ENCODE measurements at places on chromosomes 11 and 22.

DNA sequence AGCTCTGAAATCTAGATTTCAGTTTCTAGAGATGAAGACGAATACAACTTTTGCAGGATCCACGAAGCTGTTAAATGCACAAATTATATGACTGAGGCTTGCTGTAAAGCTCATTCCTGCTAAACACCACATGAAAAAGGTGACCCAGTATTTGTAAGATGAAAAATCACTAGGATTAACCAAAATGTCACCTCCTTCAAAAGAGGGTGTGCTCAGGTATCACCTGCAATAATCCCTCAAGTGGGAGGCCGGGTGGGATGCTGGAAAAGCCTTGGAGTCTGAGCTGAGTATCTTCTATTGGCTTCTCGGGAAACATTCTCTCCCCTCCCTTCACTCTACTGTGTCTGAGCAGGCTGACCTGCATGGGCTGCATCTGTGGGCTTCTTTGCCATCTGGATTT is 195.8 kb downstream of the NELL1 start:
- no peak for DNase-seq

DNA sequence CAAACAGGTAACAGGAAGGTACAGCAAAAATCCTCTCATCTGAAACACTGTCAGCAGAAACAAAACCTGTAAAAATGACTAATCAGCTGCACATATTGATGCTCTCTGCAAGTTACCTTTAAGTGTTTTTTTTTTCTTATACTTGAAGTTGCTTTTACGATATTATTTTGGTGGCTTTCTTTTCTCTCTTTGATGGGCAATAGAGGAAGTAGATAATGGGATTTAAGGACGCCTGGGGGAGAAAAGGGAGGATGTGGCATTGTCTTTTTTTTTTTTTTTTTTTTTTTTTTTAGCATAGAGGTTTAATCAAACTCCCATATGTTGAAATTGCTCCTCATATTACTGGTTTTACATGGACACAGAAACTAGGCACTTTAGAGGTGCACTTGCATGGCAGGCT is 11.4 kb upstream of the ADSL start:
- DNase-seq, result no peak

DNA sequence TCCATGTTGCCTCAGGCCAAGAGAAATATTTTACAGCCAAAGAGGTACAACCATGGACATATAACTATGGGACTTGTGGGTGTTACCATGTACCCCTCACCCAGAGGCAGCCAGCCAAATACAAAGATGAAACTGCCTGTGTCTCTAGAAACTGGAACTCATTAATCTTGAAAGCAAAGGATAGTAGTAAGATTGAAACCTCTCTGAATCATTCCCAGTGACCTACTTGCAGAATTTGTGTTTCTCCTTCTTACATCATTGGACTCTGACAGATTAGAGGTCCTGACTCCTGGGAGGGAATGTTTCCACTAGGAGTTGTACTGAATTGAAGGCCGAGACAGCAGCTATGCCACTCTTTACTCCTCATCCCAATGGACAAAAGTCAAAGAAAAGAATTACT is 257.4 kb upstream of the UBASH3B start:
- no peak for DNase-seq

GRCh38 chr11:88384004-88384668 is 46.6 kb upstream of the CTSC start:
- no peak for DNase-seq

DNA sequence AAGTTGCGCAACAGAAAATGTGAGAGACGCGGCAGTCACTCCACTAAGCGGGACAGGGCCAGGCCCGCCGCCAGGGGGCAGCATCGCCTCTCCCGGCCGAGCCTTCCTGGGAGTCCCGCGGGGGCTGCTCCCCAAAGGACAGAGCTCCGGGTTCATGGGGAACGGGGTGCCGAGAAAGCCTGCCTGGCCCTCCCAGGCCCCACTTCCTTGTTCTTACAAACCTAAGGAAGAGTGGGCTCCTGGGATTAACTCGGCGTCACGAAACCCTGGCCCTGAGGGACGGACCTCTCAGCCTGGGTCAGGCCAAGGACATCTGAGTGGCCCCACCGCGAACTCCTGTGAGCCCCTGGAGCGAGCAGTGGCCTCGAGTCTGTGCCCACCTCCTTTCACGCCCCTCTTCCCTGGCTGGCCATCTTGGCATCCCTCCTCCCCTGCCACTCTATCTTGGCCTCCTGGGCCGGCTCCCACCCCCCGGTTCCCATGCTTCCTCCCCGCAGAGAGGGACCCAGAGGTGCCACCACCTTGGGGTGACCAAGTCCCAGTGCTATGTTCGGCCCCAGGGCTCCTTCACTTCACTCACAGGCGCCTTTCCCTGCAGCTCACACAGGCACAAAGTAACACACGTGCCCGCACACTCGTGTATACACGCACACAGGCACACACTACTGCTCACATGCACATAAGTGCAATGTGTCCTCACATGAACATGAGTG is 99.9 kb upstream of the FGF3 start:
- peak; percentile 50 for DNase-seq

DNA sequence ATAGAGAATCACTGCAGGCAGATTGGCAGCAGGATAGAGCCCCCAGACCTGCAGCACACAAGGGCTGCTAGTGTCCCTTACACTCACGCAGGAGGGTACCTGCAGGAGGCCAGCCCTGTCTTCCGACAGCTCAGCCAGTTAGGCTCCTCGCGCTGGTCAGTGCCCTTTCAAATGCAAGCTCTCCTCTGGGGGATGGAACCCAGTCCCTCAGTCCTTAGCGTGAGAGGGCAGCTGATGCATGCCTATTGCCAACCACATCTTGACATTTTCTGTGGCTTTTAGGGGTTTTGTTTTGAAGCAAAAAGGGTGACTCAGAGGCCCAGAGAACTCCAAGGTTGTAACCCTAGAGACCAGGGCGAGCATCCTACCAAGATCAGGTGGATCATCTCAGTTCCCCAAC is 40.0 kb downstream of the WNT11 start:
- no peak for DNase-seq

GRCh38 chr22:31230871-31231621 is 18.9 kb downstream of the LIMK2 start:
- DNase-seq, result no peak

- no peak for DNase-seq
Measured at GRCh38 chr11:19573666-19574065, 139.0 kb upstream of the NAV2 start.

DNA sequence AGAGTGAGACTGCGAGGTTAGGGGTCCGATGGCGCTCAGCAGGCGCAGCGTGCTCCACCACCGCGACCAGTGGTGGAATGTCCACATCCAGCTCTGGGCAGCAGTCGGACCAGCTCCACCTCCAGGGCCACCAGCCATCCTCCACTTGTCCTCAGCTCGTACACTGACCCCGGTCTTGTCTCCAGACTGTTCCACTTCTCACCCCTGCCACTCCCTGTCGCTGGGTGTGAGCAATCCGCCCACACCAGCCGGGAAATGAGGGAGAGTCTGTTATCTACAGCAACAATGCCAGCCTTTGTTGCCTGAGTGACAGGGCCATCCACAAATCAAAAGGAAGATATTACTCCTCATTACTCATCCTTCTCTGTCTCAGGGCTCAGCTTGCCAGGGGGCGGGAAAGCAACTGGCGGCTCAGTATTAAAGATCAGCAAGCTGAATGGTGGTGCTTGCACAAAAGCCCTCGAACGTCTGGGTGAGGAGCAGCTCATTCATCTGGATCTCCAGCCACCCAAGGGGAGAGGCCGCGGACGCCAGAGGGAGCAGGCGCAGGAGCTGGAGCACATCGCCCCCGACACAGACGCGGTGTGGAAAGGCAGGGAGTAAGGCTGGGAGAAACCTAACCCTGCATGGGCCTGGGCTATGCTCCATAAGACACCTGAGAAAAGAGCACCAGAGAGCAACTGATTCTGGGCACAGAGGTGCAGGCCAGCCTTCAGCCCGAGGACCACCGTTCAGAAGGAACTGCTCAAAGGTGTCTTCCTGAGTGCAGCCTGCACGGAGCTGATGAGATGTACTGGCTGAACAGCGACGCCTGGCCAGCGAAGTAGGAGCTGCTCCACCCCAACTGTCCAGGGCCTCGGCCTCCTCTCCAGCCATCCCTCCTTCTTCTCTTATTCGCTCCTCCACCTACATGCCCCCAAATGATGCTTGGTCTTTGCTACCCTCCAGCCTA is 21.9 kb downstream of the IGSF9B start:
- no peak for DNase-seq

DNA sequence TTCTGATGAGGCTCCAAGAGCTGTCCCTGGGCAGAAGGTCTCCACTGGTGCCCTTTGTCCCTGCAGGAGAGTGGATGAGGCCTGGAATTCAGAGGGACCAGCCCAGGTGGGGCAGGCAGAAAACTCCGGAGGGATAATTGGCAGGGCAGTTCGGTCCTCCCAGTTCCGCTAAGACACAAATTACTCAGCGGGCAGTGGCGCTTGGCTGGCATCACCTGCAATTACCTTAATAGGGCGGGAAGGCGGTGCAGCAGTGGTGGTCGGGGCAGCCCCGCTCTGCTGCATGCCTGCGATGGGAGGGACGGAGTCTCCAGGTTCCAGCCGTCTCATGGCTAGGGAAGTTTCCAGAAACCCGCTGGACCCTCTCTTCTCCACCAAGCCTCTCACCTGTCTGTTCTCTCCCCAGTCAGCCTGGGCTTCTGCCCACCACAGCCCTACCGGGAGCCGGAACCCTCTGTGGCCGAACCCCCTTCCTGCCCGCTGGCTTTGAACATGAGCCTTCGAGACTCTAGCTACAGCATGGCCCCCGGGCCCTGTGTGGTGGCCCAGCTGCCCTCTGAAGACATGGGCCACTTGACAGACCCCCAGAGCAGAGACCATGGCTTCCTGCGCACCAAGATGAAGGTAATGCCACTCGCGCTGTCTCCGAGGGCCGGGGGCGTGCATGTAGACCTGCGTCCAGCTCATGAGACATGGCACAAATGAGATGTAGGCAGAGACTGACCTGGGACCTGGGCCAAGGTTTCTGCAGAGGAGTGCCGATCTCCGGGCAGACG is 7.0 kb downstream of the OVOL1 start:
- no peak for DNase-seq

DNA sequence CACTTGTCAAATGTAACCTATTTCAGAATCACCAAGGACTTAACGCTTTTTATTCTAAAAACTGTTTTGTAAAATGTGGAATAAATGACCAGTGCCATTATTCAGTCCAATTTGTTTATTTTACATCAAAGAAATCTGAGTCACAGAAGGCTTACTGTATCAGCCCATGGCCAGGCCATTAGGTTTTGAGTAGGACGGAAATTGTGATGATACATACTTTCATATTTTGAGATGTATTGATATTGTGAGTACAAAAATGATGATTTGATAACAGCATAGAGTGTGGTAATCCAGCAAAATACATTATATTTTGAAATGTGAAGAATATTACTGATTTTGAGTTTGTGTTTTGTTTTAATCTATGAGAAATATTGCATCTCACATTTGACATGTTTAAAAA is 81.1 kb downstream of the PIWIL3 start:
- no peak for DNase-seq

GRCh38 chr11:72779495-72780128 is 14.2 kb downstream of the STARD10 start:
- no peak for DNase-seq

DNA sequence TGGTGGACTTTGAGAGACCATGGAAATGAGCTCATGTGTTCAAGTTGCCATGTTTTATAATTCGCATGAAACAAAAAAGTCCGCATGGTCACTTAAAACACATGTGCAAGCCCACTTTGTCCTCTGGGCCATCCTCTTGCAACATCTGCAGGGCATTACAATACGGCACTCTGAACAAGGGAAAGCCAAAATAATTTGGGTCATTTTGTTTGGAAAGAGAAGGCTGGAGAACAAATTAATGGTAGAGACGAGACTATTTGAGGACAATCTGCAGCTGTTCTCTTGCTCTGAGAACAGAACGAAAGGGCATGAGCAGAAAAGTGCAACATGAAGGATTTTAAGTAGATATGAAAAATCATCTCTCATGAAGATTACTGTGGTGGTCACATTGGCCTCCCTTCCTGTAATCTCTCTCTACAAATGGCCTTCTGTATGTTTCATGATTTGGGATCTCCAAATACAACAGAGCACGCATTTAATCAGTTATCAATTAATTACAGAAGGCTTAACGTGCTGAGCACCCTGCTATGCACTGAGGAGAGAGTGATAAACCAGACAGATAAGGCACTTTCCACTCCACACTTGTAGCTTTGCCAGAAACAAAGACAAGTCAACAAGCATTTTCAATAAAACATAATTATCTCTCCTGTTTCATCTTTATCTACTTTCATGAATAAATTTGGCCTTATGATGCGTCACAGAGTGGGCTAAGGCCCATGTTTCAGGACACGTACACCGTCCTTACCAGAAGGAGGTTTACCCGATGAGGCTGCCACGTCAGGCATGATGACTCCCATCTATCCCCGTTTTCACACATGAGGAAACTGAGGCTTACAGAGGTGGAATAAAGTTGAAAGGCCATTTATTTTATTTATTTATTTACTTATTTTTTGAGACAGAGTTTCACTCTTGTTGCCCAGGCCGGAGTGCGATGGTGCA is 384.1 kb downstream of the LARGE1 start:
- DNase-seq, result no peak

DNA sequence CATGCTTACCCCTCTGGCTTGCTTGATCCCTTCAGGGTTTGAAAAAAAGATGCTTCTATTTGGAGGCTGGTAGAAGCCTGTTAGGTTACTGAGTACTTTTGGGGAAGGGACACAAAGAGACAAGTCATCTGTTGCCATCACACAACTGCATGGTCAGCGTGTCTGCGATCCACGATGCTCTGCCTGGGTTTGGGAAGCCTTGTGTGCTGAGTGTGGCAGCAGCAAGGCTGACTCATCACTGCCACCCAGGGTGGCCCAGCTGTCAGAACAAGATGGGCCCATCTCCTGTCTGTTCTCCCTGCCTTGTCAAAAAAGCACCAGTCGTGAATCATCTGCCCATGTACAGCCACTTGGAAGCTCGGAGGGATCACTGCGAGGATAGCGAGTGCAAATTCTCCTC is 26.2 kb downstream of the UBASH3B start:
- no peak for DNase-seq

- no peak for DNase-seq
Measured at GRCh38 chr11:79150966-79151365, 289.9 kb downstream of the TENM4 start.

DNA sequence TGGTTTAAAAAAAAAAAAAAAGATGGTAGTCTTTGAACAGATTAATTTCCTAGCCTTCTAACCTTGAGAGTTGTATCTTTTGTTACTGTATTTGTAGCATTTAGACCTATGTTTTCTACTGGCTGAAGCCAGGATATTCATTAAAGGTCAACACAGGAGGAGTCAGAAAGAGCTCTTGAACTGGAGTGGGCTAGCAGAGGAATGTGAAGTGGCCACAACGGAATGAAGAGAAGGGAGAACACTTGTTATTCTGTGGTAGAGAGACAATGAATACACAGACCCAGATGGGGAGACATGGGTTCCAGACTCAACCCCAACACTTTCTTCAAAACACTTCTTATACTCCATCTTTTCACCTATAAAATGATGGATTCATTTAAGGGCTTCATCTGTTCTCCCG is 88.1 kb downstream of the RELT start:
- DNase-seq, result no peak

GRCh38 chr11:67267188-67268080 is 1.2 kb downstream of the GRK2 start:
- no peak for DNase-seq

DNA sequence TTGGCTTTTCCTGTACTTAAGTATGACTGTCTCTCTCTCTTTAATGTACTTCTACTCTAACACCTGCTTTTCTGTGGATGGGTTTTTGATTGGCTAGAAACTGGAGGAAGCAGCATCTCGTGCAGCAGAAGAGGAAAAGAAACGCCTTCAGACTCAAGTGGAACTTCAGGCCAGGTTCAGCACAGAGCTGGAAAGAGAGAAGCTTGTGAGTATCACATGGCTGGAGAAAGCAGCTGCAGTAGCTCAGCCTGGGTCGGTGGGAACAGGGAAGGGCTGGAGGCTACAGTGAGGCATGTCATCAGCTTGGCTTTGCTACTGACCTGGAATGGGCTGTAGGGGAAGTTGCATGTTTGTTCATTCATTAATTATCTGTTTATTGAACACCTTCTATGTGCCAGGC is 74.2 kb downstream of the SWAP70 start:
- DNase-seq, result no peak

Measured in right renal pelvis (tissue), 4 donors.